ENCODE measurements at places on chromosomes 7 and 10. TPM values are rescaled to one million over a fixed set of nuclear protein-coding genes. Genes with fewer than 3 reads are reported as not detected.

GRCh38 chr7:128007303-128007680 lies 23.9 kb downstream of the LRRC4 start:
- DNase-seq, result no peak

DNA sequence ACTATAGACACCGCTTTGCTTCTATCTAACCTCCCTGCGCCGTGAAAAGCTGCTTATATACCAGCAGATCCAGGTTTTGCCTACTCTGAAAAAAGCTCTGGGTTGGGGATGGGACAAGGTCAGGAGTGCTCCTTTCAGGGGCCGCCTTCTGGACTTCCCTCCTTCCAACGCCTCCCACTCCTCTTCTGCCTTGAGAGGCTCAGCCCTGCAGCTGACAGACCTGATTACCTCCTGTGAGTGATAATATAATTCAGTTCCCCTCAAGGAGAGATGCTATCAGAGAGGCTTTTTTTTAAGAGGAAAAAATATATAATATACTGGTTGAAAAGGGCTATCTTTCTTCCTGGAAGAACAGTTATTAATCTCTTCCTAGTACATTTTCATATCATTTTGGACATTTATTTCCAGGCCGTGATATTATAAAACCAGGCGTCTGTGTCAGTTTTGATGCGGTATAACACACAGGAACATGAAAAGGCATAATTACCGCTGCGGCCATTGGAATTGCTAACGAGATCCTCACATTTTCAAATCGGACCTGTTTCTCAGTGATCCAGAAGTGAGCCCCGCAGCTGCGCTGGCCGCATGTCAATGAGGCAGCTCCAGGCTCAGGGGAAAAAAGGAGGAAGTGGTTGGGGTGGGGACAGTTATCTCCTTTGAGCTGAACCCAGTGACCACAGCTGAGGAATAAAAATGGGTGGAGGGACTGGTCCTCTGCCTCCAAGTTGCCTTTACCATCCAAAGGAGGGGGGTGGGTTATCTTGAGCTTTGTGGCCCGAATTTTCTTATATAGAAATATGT lies 457.1 kb downstream of the TYW1 start:
- no peak for DNase-seq

DNA sequence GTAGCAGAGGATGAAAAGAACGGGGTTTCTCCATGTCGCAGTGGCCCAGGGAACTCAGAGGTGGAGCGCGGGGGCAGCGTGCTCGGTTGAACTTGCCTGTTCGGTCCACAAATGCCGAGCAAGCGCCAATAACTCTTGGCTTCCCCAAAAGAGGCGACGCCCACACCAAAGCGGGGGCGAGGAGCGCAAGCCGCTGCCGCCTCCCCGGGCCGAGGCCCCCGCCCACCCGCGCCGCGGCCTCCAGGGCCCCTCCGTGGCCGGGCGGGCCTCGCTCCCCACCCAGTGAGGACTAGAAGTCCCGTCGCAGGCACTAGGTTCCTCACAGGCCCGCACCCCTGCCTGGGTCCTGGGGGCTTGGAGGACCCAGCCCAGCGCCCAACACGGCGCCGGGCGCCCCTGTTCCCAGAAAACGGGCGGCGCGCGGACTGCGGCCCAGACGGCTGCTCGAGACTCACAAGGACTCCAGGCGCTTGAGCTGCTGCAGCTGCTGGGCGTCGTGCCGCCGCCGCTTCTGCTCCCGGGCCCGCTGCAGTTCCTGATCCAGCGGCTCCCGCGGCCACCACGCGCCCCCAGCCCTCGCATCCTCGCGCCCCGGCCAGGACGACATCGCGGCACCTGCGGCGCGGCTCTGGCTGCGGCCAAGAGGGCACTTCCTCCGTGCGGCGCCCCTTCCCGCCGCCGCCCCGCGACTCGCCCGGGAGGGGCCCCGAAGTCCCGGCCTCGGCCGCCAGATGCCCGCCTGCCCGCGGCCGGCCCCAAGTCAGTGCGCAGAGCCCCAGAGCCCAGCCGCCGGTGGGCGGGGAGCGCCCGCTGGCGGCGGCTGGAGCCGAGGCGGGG lies 14.6 kb upstream of the FKBP9 start:
- peak; percentile 84 for DNase-seq

DNA sequence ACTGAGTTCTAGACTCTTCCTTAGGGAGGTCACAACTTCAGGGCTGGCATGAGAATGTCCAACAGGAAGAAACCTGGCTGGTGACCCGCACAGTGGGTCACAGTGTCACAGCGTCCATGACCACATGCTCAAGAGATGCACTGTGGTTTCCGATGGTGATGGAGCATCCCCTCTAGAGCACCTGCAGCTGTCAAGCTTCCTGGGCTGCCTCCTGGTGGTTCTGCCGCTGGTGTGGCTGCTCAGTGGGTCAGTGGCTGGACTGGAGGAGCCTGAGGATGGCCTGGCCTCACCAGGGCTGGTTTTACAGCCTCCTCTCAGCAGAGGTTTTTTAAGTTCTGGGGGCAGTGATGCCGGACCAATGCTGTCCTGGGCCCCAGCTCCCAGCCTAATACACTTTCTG lies 149.3 kb downstream of the SH3PXD2A start:
- DNase-seq, result no peak

DNA sequence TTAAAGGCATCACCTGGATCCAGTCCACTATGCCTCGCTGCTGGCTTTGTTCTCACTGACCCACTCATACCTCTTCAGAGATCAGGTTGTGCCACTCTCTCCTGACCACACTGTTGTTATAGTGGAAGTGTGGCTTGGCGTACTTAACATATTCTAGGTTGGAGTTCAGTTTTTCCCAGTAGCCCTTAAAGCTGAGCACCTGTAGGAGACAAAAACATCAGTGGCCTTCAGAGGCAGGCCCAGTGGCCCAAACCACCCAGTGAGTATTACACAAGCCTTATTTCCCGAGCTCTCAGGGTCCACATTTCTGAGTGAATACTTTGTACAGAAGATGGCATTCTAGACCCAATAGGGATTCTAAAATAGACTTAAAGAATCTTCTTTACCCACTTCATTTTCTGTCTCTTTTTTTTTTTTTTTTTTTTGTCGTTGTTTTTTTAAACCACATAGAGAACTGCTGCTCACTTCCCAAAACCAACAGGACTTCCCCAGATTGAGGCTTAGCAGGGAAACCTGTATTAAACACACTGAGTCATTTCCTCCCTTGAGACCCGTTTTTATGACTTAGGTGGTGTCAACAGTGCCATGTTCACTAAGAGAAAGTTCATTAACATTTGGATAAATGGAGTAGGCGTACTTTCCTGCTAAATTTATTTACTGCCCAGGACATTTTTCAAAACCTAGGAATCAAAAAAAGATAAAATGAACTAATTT lies 85.8 kb downstream of the GSAP start:
- no peak for DNase-seq

GRCh38 chr7:13920053-13920697 lies 69.3 kb downstream of the ETV1 start:
- DNase-seq, result no peak

GRCh38 chr10:33382216-33382600 lies 47.7 kb upstream of the NRP1 start:
- no peak for DNase-seq

DNA sequence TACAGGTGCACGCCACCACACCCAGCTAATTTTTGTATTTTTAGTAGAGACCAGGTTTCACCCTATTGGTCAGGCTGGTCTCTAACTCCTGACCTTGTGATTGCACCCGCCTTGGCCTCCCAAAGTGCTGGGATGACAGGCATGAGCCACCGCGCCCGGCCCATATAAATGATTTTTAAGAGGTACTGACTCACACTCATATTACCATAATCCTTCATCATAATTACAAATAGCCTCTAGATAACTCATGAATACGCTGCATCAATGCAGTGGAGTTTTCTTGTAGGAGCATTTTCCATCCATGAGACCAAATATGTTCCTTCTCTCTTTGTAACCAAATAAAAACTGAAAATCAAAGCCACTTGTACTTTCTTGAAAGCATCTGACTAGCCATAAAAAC lies 193.3 kb downstream of the GRM8 start:
- no peak for DNase-seq

DNA sequence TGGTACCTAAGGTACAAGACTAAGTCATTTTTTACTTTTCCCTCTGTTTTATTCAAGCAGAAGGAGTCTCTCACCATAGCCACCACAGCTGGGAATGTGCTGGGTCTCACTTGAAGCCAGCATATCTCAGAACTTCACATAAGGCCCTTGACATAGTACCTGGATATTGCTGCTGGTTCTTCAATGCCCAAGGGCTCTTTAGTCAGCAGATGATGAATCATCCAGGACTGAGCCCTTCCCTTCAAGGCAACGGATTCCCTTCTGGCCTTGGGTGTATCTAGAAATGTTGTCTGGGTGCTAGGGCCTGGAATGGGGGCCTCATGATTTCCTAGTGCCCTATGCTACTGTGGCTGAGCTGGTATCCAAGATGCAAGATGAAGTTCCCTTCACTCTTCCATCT lies 93.9 kb downstream of the ADCYAP1R1 start:
- no peak for DNase-seq

- DNase-seq, result no peak
Observed at GRCh38 chr7:103795787-103796186, 193.7 kb downstream of the RELN start.

- no peak for DNase-seq
Observed at GRCh38 chr10:93461109-93461806, 20.9 kb downstream of the MYOF start.

DNA sequence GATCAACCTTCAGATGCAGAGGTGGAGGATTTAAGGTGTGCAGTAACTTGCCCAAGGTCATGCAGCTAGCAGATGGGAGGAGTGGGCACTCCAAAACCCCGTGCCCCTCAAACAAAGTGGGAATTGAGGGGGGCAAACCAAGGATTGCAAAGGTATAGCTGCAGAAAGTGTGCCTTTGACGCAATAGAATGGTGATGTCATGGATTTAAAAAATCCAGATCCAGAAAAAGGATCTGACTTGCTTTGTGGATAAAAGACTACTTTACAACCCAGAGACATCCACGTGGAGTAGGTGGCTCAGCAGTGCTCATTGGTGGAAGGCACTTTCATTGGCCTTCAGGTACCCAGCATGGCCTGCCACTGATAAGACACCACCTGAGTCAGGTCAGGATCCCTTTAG lies 15.7 kb upstream of the ADRB1 start:
- no peak for DNase-seq

DNA sequence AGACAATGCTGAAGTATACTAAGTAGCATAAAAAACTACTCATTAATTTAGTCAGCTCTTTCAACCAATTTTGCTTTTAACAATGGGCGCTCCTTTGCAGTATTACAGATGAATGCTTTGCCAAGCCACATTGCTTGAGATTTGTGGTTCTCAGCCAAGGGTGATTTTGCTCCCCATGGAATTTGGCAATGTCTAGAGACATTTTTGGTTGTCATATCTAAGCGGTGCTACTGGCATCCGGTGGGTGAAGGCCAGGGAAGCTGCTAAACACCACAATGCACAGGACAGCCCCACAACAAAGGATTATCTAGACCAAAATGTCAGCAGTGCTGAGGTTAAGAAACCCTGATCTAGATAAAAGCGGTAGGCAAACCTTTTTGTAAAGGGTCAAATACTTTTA lies 112.0 kb downstream of the UBE2H start:
- DNase-seq, result no peak

DNA sequence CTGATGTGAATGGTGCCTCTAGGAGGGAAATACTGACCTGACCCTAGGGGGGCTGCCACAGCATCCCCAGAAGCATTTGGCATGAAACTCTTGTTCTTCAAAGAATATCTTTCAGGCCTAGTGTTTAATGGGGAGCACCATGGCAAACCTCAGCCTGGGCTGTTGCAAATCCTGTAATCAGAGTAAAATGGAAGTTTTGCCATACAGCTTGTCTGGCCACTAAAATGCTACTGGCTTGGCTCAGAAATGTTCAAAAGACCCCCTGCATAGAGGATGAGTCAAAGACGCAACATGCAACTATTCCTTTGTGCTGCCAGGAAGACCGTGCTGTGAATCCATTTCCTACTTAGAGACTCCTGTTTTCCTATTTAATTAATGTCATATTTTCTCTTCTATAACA lies 26.7 kb downstream of the HECW1 start:
- no peak for DNase-seq

DNA sequence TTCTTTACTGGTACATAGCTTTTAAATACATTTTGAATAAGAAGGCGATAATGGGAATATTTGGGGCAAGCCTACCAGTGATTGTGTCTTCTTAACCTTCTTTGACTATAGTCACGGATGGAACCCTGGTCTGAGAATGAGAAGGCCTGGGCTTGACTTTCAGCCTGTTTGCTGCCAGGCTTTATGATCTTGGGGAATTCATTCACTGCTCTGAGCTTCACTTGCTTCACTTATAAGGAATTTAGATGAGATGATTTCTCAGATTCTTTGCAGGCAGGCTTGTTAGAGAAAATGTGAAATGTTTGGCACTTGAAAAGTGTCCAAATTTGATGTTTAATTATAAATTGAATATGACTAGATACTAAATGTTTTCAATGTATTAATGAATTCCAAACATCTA lies 42.5 kb downstream of the NUP205 start:
- no peak for DNase-seq

DNA sequence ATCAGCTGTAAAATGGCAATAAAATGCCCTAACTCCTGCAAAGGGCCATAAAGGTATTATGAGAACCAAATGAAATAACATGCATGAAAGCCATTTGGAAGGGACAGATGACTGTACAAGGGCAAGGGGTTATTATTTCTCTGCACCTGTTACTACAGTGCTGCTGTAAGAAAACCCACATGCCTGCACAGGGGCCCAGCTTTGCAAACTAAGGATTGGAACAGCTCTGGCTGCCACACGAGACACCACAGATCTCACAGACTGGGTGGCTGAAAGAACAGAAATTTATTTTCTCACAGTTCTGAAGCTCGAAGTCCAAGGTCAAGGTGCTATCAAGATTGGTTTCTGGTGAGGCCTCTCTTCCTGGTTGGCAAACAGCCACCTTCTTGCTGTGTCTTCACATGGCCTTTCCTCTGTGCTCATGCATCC lies 409.0 kb upstream of the NRP1 start:
- no peak for DNase-seq

GRCh38 chr10:61942604-61943461 lies 41.3 kb downstream of the ARID5B start:
- DNase-seq, result no peak

DNA sequence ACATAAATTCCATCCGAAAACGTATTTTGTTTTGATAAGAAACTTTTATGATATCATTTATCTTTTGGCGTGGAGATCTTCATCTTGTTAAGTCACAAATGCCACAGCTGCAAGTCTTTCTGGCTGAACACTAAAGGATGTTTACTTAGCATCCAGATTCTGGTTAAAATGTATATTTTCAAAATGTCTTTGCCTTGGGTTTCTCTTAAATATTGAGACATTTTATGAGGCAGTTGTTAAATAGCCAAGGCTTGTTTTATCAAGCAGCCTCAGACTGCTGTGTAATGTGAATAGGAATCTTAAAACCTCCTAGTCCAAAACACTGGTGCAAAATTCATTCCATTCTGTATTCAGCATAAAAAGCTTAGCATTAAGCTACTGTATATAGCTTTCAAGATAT lies 136.3 kb upstream of the FZD1 start:
- DNase-seq, result no peak

Gene TUBAL3
- not detected for total RNA-seq

Gene ZNF804B
- total RNA-seq, result not detected

Gene ICA1
- total RNA-seq, result 4.1 TPM

Gene CHAT
- not detected for total RNA-seq

Gene SRI
- total RNA-seq, result 38.0 TPM

Gene TFEC
- 0.93 TPM for total RNA-seq

Gene PCLO
- not detected for total RNA-seq

Gene ADAM22
- 0.86 TPM for total RNA-seq
